ENCODE measurements at places on chromosomes 3 and 15.

- DNase-seq: no peak
These were observed 272.5 kb downstream of the THSD4 start for GRCh38 chr15:71387810-71388209.

GRCh38 chr15:96138985-96139384 is 191.5 kb upstream of the NR2F2 start:
- DNase-seq: no peak

- no peak for DNase-seq
These were observed 21.4 kb upstream of the ESYT3 start for GRCh38 chr3:138412821-138413551.

- no peak for DNase-seq
These were observed 14.3 kb upstream of the DENND4A start for GRCh38 chr15:65806397-65806796.

DNA sequence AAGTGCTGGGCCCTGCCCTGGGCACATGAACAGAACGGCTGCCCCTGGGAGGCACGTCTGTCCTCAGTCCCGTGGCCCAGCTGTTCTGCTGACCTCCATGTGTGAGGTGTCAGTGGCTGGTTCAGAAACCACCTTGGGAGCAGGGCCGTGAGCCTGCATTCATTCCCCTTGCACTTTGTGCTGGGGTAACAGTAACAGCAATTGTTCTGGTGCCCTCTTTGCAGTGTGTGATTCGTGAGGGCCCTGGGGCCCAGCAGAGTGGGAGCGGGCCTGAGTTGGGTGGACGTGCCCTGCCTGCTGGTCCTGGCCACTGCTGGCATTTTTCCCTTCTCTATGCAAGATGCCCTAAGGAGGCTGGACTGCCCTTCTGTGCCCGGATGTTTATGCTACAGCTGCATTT is 50.4 kb upstream of the MYZAP start:
- peak; percentile 37 for DNase-seq

DNA sequence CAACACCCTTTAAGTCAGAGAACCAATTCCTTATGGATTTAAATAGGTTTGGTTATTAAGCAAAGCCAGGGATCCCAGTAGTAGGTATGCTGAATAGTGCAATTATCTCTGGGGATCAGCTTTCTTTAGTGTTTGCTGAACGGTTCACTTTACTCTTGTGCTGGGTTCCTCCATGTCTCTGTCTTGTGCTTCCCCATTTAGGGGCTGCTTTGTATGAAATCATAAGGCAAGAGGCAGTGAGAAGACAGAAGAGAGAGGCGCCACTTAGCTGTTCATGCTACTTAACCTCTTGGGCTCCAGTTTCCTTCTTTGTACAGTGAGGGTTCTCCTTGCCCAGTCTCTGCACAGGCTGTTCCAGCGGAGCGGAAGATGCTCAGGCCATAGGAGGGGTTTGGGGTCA is 3.5 kb downstream of the ST6GAL1 start:
- no peak for DNase-seq

DNA sequence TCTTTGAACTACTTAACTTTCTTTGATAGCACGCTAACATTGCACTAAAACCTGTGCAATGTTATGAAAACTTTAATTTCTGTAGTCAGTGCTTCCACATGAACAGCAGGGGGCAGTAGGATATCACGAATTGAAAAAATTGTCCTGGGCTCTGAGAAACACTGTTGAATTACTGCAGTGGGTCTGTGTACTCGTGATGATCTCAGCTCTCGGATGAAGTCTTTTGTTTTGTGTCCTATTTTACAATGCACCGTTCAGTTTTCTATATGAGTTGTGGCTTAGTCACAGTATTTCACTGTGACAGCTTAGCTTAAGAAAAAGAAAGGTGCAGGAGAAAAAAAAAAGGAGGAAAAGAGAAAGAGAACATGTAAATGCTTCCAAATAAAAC is 141.3 kb upstream of the CCDC54 start:
- peak; percentile 57 for DNase-seq

GRCh38 chr15:63522225-63522578 is 17.8 kb downstream of the USP3 start:
- peak; percentile 48 for DNase-seq

- no peak for DNase-seq
These were observed 365.7 kb upstream of the ICE2 start for GRCh38 chr15:60844511-60845174.

DNA sequence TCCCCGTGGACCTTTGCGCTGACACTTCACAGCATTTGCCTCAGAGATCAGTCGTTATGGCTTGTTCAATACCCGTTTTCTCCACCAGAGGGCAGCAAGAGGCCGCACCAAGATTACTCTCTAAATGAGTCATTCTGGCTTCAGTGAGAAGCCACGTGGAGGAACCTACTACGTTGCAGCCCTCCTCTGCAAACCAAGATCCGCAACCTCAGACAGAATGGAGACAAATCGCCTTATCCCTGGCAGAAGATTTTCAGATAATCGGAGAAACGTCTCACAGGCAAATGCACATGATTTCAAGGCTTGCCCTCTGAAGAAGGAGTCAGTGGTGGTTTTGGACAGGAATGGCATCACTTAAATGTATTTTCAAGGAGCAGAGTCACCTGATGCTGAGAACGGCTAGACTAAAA is 60.5 kb downstream of the GTPBP8 start:
- DNase-seq: peak; percentile 92

DNA sequence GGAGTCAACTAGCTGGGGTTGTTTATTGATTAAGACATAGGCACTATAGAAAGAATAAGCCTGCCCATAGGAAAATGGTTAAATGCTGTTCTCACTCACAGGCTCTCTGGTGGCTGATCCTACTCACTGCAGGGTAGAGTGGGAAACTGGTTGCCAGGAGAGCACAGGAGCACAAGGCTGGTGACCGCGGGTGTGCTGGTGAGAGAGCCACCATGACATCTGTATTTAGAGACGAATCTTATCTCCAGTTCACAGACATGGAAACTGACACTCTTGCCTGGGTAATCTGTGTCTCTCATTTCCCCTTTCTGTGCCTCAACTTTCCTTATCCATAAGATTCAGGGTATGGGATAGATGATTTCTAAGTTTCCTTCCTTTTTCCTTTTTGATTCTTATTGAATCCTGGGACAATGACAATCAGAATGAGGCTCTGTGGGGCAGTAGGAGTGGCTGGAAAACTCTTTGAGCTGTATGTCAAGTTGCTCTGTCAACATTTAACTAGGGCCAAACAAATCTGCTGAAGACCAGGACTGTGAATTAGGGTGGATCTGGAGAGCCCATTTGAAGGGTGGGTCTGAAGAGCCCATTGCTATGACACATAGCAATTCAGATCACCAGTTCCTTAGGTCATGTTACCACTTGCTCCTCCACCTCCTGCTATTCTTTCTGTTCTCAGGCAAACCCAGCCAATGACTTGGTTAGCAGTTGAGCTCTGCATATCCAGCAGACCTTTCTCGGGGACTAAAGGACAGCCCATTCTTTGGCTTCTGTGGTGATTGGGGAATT is 286.1 kb upstream of the TBL1XR1 start:
- no peak for DNase-seq

DNA sequence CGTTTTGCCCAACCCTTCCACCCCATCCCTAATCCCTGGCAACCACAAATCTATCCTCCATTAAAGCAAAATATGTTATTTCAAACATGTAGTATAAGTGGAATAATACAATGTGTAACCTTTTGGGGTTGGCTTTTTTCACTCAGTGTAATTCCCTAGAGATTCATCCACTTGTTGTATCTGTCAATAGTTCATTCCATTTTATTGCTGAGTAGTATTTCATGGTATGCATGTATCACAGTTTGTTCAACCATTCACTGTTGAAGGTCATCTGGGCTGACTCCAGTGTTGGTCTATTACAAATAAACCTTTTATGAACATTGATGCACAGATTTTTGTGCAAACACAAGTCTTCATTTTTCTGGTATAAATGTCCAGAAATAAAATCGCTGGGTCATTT is 38.8 kb downstream of the BSN start:
- DNase-seq: no peak

GRCh38 chr15:101309436-101310160 is 14.6 kb upstream of the SNRPA1 start:
- DNase-seq: no peak

GRCh38 chr3:67515778-67516177 is 138.6 kb downstream of the SUCLG2 start:
- no peak for DNase-seq

GRCh38 chr15:67253101-67253500 is 1.4 kb downstream of the AAGAB start:
- DNase-seq: no peak

- DNase-seq: no peak
These were observed 59.6 kb downstream of the PRTG start for GRCh38 chr15:55683376-55683775.

- no peak for DNase-seq
These were observed 209.8 kb upstream of the THRB start for GRCh38 chr3:24704496-24704895.

DNA sequence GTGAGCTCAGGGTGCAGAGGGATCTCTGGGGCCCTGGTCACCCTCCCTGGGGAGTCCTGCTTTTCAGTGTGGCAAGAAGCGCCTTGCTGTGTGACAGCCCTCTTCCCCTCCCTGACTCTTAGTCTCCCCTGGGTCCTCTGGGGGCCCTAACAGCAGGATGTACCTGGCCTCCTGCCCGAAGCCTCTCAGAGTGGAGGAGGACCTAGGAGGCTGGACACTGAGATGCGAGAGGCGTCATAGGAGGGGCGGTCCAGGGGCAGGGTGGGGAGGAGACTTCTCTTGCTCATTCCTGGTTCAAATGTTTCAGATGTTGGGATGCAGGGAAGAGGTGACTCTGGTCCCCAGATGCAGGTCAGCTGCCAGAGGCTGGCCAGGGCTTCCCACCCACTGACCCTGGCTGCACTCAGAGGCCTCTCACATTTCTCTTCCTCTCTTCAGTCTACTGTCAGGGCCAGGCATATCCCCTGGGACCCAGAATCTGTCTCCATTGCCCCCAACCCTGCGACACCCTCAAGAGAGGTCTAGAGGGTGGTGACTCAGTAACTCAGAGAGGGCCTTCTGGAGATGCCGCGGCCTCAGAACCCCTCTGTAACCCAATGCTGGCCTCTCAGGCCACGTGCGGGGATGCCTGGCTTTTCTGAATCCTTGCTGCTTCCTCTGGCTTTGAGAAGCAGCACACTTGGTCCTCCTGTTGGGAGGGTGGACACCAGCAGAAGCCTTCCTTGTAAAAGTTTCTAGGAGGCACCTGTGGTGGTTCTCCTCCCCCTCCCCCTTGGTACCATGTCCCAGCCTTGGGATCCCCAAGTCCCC is 25.9 kb downstream of the SNX33 start:
- DNase-seq: peak; percentile 85

GRCh38 chr15:99474909-99475753 is 90.7 kb upstream of the MEF2A start:
- DNase-seq: peak; percentile 45

DNA sequence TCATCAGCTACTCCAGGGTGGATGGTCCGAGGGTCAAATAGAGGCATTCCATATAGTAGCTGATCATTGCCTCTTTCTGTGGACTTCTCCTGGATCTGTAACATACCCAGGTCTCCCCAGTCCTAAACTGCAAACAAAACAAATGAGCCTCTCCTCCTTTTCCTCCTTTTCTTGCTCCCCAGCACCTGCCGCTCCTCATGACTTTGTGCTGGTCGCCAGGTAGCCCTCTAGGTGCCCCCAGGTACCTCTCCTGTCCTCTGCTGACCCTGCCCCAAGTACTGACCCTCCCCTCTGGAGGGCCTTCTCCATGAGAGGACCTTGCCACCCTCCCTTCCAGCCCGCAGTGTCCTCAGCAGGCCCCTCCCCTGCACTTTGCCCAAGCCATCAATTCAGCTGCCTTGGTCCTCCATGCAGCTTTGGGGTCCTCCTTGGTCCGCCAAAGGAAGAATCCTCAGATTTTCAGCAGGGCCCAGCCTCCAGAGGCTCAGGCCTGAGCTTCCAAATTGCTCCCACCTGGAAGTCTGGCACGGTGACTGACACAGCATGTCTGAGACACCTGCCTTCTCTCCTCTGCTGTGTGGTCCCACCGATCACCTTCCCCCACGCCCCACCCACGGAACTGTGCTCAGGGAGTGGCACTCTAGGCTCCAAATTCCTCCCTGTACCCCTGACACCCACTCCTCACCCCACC is 111.0 kb downstream of the LRRK1 start:
- DNase-seq: peak; percentile 27

DNA sequence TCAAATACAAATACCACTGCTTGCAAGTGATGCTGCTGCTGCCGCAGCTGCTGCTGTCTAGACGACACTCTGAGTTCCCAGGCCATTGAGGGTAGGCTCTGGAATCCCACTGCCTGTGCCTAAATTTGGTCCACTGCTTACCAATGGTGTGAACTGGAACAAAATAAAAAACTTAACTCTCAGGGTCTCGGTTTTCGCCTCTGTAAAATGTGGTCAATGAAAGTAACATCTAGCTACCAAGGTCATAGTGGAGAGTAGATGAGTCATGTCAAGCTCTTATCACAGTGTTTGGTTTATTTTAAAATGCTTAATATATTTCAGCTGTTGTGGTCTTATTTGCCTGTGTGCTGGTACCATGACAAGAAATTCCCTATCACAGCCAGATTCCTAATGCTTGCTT is 299.3 kb downstream of the CLSTN2 start:
- DNase-seq: no peak

GRCh38 chr3:103059432-103059831 is 624.6 kb downstream of the ZPLD1 start:
- DNase-seq: no peak

DNA sequence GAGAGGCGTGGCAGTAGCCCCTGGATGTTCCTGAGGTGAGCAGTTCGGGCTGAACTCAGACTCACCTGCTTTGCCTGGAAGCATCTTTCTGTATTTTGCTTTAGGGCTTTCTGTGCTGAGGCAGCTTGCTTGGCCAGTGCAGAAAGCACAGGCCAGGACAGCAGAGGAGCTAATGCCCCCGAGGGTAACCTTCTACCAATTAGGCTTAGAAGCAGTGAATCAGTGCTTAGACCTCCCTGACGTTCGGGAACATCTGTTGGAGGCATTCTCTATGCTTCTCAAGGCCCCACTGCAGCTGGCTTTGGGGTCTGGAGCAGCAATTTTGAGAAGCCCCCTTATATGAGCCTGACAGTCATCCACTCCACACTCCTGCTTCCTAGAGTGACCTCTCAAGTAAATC is 350.7 kb upstream of the PROK2 start:
- DNase-seq: no peak

GRCh38 chr3:11643605-11644087 is at the start of gene VGLL4:
Gene VGLL4 (minus strand): TSS chr3:11643915. CDS start chr3:11643518, 397 bp downstream.
- peak; percentile 93 for DNase-seq

- no peak for DNase-seq
These were observed 11.8 kb downstream of the DPH3 start for GRCh38 chr3:16252988-16253387.

DNA sequence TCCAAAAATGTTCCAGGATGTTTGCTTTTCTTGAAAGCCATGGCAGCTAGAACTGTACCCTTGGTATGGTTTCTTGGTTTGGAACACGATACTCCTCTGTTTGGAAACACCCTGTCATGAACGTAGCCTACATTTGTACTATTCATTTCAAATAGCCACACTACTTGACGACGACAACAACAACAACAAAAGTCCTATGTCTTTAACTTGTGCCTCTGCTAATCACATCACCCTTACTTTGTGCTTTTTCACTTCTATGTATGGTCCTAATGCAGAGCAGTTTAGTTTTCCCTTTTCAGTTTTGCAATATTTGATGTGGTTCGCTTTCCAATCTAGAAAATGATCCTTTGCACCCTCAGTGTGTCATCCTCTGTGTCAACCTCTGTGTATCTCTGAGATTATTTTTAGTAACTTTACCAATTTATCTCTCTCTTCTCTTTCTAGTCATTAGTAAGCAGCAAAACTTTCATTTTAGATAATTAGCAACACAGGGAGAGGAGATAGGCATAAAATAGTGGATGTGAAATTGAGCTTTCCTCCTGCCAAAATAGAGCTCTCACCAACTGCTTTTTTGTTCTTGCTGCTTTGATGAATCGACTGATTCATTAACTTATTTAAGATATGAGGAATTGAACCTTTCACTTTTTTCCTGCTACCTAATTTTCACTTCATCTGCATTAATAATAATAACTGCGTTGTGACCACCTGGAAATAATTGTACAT is 44.1 kb upstream of the TP63 start:
- DNase-seq: no peak

Data from right forelimb (tissue), 1 donor.